ENCODE measurements at places on chromosomes 6 and 20. TPM values are rescaled to one million over a fixed set of nuclear protein-coding genes. Genes with fewer than 3 reads are reported as not detected.

The GDAP1L1 gene
- not detected for total RNA-seq

The TPX2 gene
- total RNA-seq, result 72.2 TPM

The POPDC3 gene
- total RNA-seq, result 25.8 TPM

The TRPC4AP gene
- 39.4 TPM for total RNA-seq

The FOXC1 gene
- total RNA-seq, result 1.3 TPM

The SSTR4 gene
- total RNA-seq, result not detected

The GSTA2 gene
- total RNA-seq, result not detected

The SLC22A3 gene
- not detected for total RNA-seq

The SLC26A8 gene
- not detected for total RNA-seq

The CALHM5 gene
- 10.6 TPM for total RNA-seq

The ZDHHC14 gene
- total RNA-seq, result 0.90 TPM

The EEF1A2 gene
- 1.3 TPM for total RNA-seq

The SYNE1 gene
- 159 TPM for total RNA-seq

DNA sequence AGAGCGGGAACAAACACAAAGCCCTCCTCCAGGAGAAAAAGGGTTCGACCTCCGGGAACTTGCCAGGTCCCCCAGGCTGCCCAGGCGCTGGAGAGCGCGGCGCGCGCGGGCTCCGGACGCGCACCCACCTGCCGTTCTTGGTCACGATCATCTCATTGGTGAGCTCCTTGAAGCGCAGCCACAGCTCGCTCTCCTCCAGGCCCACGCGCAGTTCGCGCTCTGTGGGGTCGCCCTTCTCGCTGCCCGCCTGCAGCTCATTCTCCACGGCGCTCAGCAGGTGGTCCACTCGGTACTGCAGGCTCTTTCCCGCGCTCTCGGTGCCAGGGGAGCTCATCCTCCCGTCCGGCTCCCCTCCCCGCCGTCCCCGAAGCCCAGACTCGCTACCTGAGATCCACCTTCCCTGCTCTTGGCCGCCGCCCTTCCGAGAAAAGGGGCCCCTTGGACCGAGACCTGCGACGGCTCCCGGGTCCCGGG lies 356 bp downstream of the TBXT start:
- no peak for DNase-seq

GRCh38 chr20:18984238-18985200 lies 170.9 kb downstream of the SCP2D1 start:
- no peak for DNase-seq

DNA sequence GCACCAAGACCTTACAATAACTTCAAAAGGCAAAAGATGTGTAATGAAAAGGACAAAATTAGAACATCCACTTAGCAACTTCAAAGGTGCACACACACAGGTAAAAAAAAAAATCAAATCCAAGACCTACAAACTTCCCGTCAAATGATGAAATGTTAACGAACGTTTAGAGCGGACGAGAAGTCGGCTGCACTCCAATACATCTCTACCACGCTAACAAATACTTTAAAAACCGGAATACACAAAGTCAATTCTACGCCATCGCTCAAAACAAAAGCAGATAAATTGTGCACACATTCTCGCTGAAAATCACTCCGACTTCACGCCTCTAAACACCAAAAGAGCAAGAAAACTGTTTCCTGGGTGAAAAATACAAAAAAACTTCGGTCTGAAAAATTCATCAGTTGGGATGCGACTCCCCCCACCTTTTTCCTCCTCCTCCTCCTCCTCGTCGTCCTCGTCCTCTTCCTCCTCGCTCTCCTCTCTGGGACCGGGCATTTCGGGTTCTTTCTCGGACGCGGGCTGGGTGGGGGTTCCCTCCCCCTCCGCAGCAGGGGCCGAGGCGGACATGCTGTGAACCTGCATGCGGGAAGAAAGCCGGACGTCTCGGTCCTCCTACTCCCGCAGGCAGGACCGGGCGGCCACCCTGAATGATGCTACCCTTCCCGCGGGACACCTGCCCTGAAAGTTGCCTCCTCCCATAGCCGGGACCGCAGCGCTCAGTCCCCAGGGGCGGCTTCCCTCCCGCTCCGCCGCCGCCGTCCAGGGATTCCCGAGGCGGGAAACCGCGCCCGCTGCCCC lies 712 bp downstream of the DEK start:
- no peak for DNase-seq

DNA sequence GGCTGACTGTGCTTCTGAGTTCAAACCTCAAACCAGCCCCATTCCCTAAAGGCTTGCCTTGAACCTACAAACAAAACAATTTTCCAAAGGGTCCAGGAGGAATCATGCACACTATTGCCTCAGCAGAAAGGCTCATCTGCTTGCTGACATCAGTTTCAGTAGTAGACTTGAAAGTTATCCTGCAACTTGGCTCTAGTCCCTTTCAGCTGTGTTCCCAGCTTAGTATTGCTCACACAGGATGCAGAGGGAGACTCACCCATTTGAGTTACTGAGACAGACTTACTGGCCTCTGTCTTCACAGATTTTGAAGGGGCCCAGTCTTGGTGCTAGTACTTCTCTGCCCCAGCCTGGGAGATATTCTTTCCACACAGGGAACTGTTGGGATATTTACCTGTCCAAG lies 38.5 kb upstream of the TFB1M start:
- peak; percentile 90 for DNase-seq

GRCh38 chr6:51613558-51613957 lies 473.9 kb downstream of the PKHD1 start:
- DNase-seq, result no peak

DNA sequence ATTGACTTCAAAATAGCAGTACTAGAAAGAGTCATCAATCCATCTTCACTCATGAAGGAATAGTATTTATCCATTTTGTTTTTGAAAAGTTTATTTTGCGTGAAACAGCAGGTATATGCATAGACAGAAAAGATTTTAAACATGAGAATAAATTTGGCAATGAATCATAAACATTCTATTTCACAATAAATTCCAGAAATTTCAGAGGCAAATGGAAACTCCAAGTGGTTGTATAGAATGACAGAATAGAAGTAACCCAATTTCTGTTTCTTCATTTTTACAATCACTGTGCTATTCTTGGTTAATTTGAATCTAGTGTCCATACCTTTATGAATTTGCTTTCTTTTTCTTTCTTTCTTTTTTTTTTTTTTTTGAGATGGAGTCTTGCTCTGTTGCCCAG lies 173.0 kb upstream of the ECI2 start:
- DNase-seq, result peak; percentile 36

- no peak for DNase-seq
Observed at GRCh38 chr6:107707346-107708275, 116.5 kb downstream of the SCML4 start.

- DNase-seq, result no peak
Observed at GRCh38 chr6:21666201-21666691, 72.7 kb downstream of the SOX4 start.

- DNase-seq, result peak; percentile 54
Observed at GRCh38 chr6:108619431-108620197, 58.9 kb downstream of the FOXO3 start.

GRCh38 chr6:17656092-17656491 lies 50.6 kb downstream of the NUP153 start:
- no peak for DNase-seq

DNA sequence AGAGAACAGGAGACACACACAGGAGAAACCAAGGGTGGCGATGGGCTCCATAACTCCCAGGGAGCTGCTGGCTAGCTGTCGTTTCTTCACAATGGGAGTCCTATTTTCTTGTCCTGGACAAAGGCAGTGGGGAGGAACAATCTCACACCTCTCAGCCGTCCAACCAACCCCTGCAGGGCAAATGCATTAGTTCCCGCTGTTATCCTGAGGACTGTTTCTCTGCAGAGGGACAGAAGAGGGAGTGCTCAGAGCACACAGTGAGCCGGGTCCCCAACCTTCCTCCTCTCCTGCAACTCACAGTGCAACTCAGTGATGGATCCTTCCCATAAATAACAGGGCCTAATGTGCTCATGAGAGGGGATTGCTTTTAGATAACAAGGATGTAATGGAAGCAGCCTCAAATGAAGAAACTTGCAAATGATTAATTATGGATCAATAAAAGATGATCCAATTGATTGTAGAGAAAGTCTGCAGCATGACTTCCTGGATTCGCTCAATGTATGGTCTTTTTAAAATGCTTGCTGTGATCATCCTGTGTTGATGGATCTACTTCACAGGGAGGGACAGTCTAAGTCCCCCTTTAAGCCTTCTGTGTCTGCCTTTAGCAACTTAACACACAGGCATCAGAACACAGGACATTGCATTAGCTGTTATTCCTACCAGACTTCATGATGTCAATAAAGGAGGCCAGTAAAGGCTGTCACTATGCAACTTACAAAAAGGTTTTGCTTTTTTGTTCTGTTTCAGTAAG lies 453.4 kb upstream of the AGPAT4 start:
- no peak for DNase-seq

- no peak for DNase-seq
Observed at GRCh38 chr6:31870385-31870921, 7.8 kb upstream of the NEU1 start.

- no peak for DNase-seq
Observed at GRCh38 chr6:114009192-114009591, 38.2 kb upstream of the HDAC2 start.

- DNase-seq, result no peak
Observed at GRCh38 chr20:59386809-59387208, 86.4 kb downstream of the EDN3 start.

GRCh38 chr20:24502661-24503060 lies 33.2 kb downstream of the SYNDIG1 start:
- DNase-seq, result no peak

GRCh38 chr20:56412473-56412790 lies 372 bp downstream of the CASS4 start:
- no peak for DNase-seq

- no peak for DNase-seq
Observed at GRCh38 chr6:47250302-47250701, 59.4 kb downstream of the TNFRSF21 start.

GRCh38 chr6:75609639-75610590 lies 8.2 kb downstream of the SENP6 start:
- DNase-seq, result peak; percentile 77

GRCh38 chr6:117110737-117111136 lies 154.6 kb upstream of the VGLL2 start:
- no peak for DNase-seq

DNA sequence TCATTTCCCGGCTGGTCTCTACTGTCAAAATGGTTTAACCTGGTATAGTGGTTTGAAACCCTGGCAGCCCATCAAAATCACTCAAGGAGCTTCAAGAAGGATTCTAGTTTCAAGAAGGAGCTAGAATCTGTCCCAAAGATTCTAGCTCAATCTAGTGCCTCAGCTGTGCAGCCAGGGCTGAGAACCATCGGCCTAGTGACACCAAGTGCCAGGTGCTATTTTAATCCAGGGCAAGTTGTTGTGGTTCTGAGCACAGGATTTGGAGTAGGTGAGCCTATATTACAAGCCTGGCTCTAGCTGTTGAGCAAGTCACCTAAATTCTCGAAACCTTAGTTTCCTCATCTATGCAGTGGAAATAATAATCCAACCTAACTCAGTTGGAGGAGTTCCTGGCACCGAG lies 3.7 kb downstream of the MOCS1 start:
- DNase-seq, result no peak

GRCh38 chr6:39850736-39851297 lies 58.6 kb downstream of the DAAM2 start:
- DNase-seq, result peak; percentile 7

DNA sequence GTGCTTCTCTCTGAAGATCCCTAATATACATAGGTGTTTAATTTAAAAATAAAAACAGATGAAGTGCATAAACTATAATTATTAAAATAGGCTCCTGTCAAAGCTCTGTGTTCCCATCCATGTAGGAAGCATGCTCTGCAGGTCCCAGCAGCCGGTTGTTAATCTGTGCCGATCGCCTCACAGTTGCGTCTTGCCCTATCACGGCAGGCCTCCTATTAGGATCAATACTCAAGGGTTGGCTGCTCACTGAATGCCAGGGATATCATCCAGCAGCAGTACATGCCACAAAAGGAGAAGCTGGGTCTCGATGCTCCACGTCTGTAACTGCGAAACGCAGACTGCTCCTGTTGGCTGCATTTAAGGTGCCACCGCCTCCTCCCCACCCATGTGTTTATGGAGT lies 369.8 kb downstream of the CDH4 start:
- no peak for DNase-seq

- no peak for DNase-seq
Observed at GRCh38 chr20:21548390-21549035, 34.6 kb upstream of the NKX2-2 start.

DNA sequence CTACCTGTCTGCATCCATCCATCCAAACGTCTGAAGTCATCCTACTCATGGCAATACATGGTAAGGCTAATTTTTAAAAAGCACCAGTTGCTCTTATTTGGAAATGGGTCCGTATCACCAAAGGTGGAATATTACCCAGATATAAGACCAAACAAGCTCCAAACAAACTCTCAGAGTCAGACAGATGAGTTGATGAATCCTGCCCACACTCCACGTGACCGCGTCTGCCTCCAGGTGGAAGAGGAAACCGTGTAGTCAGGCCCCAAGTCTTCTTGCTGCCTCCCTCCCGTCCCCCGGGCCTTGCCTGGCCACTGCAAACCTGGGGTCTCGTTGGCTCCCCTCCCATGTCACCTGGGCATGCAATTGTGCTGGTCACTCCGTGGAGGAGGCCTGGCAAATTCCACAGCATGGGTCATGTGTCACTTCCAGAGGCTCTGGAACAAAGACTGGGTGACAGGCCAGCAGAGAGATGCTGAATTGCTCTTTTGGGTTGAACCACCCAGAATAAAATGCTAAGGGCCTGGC lies 31.8 kb downstream of the CTCFL start:
- DNase-seq, result no peak

DNA sequence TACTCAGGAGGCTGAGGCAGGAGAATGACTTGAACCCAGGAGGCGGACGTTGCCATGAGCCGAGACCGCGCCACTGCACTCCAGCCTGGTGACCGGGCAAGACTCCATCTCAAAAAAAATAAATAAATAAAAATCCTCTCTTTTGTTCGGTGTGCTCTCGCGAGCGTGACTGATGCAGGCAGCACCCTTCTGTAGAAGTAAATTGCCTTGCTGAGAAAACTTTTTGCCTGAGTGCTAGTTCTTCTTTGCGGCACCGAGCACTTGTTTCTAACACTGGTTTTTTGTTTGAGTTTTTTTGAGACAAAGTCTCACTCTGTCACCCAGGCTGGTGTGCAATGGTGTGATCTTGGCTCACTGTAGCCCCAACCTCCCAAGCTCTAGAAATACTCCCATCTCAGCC lies 30.5 kb downstream of the PLN start:
- no peak for DNase-seq

GRCh38 chr6:139161817-139162284 lies 27.0 kb downstream of the HECA start:
- DNase-seq, result no peak

GRCh38 chr6:132330759-132331158 lies 70.5 kb downstream of the MOXD1 start:
- no peak for DNase-seq

- DNase-seq, result no peak
Observed at GRCh38 chr6:3965071-3965718, 113.7 kb downstream of the FAM217A start.

- DNase-seq, result no peak
Observed at GRCh38 chr6:150696190-150696589, 96.5 kb downstream of the PLEKHG1 start.

GRCh38 chr20:11949711-11950110 lies 32.0 kb downstream of the BTBD3 start:
- DNase-seq, result no peak

Data from IMR-90 (cell line).